Naive thymus-derived CD8-positive, alpha-beta T cell (primary cell): ENCODE measurements at places on chromosomes 16 and 17. TPM values are rescaled to one million over a fixed set of nuclear protein-coding genes. Genes with fewer than 3 reads are reported as not detected.

DNA sequence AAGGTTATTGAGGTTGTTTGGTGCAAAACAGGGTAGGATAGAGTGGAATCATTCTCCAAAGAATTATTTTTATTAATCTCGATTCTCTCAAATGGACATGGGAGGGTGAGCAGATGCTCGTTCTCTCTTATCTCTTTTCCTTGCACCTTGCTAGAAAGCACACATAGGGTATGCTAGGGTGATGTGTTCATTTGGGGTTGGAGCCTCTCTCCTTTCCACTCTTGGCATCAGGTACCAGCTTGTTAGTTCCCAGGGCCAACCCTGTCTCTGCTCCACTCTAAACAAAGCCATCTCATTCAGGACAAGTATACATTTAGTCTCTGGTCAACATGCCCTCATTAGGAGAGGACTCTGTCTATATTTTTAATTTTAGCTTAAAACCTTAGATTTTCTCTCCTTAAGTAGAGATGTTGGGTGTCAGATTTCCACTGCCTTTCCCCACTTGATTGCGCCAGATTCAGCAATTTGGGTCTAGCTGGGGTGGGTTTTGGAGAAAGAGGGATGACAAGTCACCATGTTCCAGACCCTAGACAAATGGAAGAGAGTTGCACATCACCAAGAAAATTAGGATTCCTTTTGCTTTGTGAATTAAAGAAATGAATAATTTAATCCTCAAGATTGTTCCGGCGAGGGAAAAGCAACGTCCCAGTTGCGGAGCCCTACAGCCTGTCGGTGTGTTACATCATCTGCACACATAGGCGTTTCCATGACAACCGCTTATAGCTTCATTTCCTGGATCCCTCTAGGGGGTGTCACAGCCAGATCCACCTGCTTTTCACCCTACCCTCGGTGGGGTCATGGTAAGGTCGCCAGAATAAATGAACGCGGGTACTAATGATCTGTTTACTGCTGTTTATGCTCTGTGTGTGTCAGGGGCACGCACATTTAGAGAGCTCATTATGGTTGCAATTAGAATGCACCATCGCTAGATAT lies 41.6 kb downstream of the SNX11 start:
- DNase-seq, result no peak

GRCh38 chr16:86211800-86212199 lies 298.5 kb upstream of the FOXF1 start:
- DNase-seq, result no peak

DNA sequence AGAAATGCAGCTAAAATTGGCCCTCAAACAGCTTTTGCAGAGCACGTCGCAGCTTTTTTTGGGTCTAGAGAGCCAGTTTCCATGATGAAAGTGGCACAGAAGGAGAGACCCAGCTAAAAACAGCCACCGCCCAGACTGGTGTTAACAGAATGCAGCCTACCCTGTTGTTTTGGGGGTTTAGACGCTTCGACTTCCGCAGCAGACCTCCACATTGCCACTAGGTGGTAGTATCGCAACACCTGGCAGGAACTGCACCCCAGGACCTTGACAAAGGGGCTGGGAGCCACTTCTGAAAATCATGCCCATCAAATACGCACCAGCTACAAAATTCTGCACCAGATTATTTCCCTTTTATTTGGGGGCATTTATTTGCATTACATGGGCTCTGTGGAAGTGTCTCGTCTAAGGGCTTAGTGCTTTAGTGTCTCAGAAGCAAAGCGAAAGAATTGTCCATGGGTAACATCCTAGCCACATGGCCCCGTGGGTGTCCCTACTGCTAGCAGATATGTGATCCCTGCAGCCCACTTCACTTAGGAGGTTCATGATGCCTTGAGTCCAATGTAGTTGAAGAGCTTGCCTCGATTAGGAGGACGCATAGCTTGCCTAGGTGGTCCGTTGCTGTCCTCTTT lies 167.1 kb downstream of the HAPSTR1 start:
- no peak for DNase-seq

- no peak for DNase-seq
Observed at GRCh38 chr17:55005520-55005919, 37.0 kb downstream of the STXBP4 start.

DNA sequence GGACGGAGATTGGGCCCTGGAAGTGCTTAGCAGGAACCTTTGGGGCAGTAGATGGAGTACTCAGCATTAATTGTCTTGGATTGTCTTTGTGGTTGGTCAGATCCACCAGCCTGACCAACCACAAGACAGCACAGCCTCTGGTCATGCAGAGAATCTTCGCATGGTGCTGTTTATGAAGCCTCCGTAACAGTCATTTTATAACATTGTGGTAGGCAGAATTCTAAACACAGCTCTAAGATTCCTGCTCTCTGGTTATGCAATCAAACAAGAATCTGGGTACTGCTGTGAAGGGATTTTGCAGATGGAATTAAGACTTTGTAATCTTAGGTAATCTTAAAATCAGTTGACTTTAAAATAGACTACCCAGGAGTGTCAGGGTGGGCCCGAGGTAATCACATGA lies 312.2 kb upstream of the GOT2 start:
- no peak for DNase-seq

DNA sequence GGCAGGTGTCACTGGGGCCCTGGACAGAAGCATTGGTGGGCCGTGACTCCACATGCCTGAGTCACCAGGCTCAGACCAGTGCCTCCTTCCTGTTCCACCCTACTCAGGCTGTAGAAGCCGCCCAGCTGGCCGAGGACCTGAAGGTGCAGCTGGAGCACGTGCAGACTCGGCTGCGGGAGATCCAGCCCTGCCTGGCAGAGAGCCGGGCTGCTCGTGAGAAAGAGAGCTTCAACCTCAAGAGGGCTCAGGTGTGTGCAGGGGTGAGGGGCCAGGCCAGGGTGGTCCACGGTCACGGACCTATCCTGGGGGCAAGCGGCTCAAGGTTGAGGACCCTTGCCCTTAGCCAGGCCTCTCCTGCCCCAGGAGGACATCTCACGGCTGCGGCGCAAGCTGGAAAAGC lies 9.6 kb downstream of the RNF40 start:
- DNase-seq, result no peak

- DNase-seq, result no peak
Observed at GRCh38 chr17:67164302-67164701, 80.7 kb downstream of the HELZ start.

- DNase-seq, result peak; percentile 16
Observed at GRCh38 chr17:74361230-74362068, at the start of gene BTBD17. Gene BTBD17, minus strand, starts transcription at chr17:74361868. Its CDS starts 49 bp downstream, at chr17:74361819.

CCL4L2 gene
- total RNA-seq, result 2.1 TPM

ARSG gene
- total RNA-seq, result 12.1 TPM

SMARCD2 gene
- total RNA-seq, result 105 TPM

C17orf78 gene
- total RNA-seq, result not detected

ITGB3 gene
- total RNA-seq, result not detected
